ENCODE measurements at places on chromosomes 12 and 14. TPM values are rescaled to one million over a fixed set of nuclear protein-coding genes. Genes with fewer than 3 reads are reported as not detected.

GRCh38 chr14:50926851-50927386 lies 17.4 kb downstream of the PYGL start:
- no peak for DNase-seq

DNA sequence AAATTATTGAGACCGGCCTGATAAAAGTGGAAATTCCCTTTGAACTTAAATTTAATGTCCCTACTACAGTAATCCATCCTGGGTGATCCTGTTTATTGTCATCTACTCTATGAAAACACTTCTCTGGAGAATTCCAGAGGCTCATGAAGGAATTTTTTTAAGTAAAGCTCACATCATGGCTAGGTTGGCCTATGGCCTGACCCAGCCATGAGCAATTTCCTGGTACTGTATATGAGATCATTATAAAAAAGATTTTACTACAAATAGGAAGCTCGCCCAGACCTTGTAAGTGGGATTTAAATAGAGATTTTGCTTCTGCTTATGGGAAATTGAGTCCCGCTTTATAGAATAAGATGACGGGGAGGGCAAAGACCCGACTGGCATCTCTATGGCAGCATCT lies 215.5 kb downstream of the DPF3 start:
- DNase-seq = no peak

GRCh38 chr12:62866451-62867082 lies 68.4 kb downstream of the PPM1H start:
- no peak for DNase-seq

- DNase-seq = no peak
Measured at GRCh38 chr14:100726550-100727085, at the start of gene DLK1. Gene DLK1, plus strand, starts transcription at chr14:100726892. Its CDS starts 177 bp downstream, at chr14:100727069.

Gene KERA
- total RNA-seq = not detected

Gene PTGDR
- 1.2 TPM for total RNA-seq

DNA sequence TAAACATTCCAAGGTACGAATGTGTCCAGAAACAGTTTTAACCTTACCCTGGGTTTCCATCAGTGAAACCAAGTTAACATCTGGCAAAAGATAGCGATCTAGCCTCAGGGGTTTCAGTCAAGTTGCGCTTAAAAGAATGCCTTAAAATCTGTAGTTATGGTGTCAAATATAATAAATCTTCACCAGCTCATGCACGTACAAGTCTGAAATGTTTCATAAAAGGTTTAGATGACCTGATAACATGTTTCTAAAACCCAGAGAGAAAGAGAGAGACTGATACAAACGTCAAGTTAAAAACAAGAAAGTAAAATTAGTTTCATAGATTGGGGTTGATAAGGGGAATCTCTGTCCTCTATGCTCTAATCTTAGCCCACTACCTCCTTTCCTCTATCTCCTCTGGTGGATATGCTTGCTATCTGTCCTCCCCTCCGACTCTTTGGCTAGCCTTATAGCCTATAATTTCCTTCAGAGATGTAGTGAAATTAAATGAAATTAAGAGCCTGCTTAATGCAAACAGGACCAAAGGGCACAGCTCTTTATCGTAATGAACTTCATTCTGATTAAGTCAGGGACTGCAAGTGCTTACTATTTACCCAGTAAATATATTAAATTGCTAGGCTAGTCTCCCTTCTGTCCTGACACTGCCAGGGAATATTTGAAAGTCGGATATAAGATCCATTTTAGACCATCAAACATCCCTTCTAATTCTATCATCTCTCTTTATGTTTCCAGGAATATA lies 18.4 kb upstream of the FOS start:
- no peak for DNase-seq

- DNase-seq = no peak
Measured at GRCh38 chr14:59819446-59820088, 51.0 kb downstream of the RTN1 start.

GRCh38 chr12:21026302-21026701 lies 104.7 kb upstream of the SLCO1B1 start:
- DNase-seq = no peak

GRCh38 chr12:6943389-6943721 lies 261 bp upstream of the RNU7-1 start:
- peak; percentile 93 for DNase-seq

- DNase-seq = no peak
Measured at GRCh38 chr12:51883998-51884675, 3.8 kb upstream of the ANKRD33 start.

- no peak for DNase-seq
Measured at GRCh38 chr12:53998110-53998899, 1.7 kb upstream of the HOXC9 start.

Gene TBC1D30
- 3.9 TPM for total RNA-seq

- no peak for DNase-seq
Measured at GRCh38 chr14:89858089-89858488, 96.4 kb downstream of the EFCAB11 start.

- DNase-seq = no peak
Measured at GRCh38 chr14:81247271-81247766, 26.6 kb upstream of the GTF2A1 start.

- DNase-seq = no peak
Measured at GRCh38 chr14:76465664-76466063, 89.7 kb downstream of the ESRRB start.

GRCh38 chr14:26765768-26766520 lies 168.1 kb upstream of the NOVA1 start:
- DNase-seq = no peak

Gene HOXC10
- total RNA-seq = 12.5 TPM

DNA sequence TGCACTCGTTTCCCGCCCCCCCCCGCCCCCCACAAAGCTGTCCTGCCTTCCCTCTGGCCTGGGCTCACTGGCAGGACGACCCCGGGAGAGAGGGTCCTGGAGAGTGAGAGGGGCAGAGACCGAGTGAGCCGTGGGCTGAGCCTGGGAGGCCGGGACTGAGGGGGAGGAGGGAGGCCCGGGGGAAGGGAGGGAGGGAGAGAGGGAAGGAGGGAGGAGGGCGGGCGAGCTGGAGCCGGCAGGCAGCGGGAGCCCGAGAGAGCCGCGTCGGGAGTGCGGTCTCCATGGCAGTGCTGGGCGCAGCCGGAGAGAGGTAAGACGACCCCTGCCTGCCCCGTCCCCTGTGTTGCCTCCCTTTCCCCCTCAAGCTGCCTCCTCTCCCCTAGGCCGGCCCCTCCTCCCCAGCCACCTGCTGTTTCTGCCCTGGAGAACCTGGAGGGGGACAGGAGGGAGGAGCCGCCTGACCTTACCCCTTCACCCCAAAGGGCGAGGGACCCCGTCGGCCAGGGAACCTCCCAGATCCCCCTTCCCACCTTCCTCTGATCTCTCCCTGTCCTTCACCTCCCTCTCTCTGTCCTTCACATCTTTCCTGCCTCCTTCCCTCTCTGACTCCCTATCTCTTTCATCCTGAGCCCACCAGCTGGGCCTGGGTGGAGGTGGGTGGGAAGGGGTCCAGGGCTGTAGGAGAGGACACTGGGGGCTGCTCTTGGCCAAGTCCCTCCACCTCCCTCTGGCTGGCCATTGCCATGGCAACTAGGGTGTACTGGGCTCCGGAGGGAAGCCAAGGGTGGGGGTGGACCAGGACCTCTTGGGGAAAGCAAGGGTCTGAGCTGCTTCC lies at the start of gene GPR162:
GPR162 (plus strand) TSS at position 231 of the 835 bp plus-strand sequence. CDS start 2,078 bp downstream, outside the sequence.
- DNase-seq = peak; percentile 74

- no peak for DNase-seq
Measured at GRCh38 chr12:119940897-119941296, 48.1 kb upstream of the BICDL1 start.

Gene PRICKLE1
- 5.8 TPM for total RNA-seq

- no peak for DNase-seq
Measured at GRCh38 chr12:100404769-100405407, 48.0 kb downstream of the SLC17A8 start.

DNA sequence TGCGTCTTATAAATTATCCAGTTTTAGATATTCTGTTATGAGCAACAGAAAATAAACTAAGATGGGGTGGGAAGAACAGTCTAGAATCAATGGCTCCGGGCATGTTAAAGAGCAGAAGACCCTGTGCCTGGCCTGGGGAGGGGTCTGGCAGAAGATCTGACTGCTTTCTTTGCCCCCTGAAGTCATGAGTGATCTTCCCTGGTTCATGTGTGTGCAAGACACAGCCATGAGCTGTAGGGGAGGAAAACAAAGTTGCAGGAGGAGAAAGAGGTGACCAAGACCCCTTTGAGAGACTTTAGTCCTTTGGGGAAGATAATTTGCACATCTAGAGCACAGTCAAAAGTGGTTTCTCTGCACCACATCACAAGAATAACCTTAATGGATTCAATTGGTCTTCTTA lies 4.8 kb downstream of the LACRT start:
- DNase-seq = no peak

Gene HHIPL1
- total RNA-seq = 4.7 TPM

- DNase-seq = no peak
Measured at GRCh38 chr14:61472801-61473376, 151.5 kb downstream of the PRKCH start.

DNA sequence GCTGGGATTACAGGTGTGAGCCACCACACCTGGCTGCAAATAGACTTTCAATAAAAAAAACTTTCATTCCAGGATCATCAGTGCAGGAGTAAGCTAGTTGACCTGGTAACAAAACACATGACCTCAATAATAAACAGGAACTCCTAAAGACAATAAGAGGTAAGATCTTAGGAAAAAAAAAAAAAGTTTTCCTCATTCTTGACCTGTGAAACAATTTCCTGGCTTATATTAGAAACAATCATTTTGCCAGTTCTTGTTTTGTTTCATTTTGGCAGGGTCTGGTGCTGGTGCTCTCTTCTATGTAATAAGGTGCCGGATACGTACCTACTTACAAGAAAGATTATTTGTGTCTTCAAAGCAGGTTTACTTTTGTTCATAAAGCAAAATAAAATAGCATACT lies 90.6 kb upstream of the AMN1 start:
- no peak for DNase-seq

Gene DRAM1
- 4.8 TPM for total RNA-seq

DNA sequence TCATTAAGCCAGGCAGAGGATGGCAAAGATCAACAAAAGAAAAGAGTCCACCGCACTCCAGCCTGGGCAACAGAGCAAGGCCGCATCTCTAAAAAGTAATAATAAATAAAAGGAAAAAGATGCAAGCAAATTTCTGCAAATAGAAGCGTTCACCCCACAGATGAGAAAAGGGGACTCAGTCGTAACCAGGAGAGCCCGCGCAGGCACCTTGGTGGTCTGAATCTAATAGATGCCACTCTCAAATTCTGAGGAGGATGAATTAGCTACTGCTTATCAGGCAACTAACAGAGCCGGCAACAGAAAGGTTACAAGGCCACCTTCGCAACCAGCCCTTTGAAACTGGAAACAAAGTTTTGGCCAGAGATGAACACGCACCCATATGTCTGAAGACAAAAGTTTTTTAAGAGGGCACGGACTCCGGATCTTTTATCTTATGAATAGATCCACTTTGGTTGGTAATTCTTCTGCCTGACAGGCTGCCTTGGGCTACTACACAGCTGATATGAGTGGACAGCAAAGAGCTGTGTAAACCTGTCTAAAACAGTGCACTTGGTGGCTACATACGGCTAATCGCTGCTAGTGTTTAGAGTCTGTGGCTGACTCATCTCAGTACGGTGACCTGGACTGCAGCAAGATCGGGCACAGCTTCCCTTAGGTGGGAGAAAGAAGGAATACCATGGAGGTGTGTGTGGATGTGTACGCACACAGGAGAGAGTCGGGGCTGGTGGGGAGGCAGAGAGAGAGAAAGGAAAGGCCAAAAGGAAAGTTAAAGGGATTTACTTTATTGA lies 32.9 kb upstream of the TTC7B start:
- DNase-seq = no peak

Gene CCDC60
- total RNA-seq = not detected

- no peak for DNase-seq
Measured at GRCh38 chr14:104096751-104097700, 11.5 kb downstream of the ASPG start.

DNA sequence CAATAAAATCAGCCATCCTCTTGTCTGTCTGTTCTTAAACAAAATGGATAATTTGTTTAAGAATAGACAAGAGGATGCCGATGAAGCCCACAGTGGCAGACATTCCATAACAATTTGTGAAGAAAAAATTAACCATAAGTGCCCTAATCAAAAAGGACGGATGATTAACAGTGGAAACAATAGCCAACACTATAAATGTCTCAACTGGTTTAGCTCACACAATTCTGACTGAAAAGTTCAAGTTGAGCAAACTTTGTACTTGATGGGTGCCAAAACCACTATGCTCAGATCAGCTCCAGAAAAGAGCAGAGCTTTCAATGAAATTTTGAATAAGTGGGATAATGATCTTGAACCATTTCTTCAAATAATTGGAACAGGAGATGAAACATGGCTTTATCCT lies 202.2 kb upstream of the OR4E1 start:
- no peak for DNase-seq

Gene PTPN11
- 56.6 TPM for total RNA-seq

- DNase-seq = no peak
Measured at GRCh38 chr14:78700236-78700635, 530.1 kb downstream of the NRXN3 start.

Gene KLHL33
- total RNA-seq = not detected

DNA sequence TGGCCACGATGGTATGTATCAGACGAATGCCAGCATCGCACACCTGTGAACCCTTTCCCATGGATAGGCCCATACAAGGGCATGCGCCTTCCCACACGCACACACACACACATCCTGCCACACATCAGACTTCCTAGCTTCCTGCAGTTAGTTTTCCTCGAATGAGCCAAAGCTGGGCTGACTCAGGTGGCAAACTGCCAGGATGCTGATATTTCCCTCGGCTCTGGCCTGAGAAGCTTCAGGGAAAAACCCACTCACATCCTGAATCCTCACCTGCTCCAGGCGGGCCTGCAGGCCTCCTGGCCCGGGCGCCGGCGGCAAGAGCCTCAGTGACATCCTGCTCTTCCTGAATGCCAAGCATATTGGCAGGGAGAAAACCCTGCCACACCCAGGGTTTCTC lies 22.4 kb downstream of the CALM1 start:
- DNase-seq = no peak

DNA sequence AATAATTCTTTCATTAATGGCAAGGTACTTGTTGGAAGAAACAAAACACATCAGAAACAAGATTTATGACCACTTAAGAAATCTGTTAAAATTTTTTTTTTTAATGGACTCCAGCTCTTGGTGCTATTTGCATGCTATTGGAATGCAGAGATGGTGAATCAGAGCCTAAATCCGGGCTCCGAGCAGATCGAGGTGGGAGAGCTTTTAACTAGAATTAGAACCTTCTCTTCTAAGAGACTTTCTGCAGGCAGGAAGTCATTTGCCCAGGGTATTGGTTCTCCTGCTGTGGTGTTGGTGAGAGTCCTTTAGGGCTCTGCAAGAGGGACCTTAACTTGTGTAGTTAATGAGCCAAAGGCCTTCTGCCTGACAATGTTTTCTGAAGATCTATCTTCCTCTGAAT lies 419.4 kb downstream of the SNAPC1 start:
- no peak for DNase-seq

Gene SMOC1
- 1.4 TPM for total RNA-seq

Gene PTPRB
- total RNA-seq = 15.9 TPM
